ENCODE measurements at places on chromosomes 4 and X. TPM values are rescaled to one million over a fixed set of nuclear protein-coding genes. Genes with fewer than 3 reads are reported as not detected.
A peak's percentile ranks its signal among the peaks of the same experiment; 100 is the strongest.

DNA sequence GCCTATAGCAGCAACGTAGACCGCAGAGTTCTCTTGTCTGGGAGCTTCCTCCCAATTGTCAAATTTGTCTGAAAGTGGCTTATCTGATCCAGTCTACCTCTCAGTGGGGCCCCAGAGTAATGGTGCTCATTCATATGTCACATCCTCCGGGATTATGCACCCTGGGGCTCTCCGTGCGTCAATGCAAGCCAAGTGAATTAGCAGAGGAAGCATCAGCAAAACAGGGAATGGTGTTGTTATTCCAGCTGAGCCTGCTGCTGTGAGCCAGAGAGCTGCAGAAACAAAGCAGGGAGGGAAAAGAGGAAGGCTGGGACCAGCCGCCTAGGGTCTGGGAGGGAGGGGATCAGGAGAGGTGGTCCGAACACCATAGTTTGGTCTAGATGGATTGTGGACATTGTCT, 95.2 kb downstream of the CLNK start:
- no peak for DNase-seq

DNA sequence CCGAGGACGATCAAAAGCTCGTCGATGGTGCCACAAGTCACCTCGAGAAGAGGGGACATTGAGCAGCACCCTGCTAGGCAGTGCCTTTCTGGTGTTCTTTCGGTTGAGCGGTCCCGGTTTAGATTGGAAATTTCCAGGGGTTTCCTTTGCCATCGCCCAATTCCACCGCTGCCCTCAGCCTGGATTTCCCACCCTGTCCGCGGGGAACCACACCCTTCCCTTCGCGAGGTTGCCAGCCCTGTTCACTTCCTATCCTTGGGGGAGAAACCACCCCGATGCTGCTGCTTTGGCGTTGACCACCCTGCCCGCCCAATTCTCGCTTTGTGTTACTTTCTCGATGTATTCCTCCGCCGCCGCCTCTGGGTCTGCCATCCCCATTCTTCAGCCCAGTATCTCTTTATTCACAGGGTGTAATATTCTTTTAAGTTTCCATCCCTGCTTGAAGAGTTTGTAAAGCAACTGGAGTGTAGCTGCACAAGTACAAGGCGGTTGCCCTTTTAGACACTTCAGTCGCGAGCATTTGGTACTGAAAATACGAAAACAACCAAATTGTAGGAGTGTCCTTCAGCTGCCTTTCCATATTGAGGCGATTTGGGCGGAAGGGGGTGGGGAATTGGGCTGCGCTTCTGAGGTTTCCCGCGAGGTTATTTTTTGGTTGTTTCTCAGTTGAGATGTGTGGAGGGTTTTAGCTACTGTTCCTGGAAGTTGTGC, 1.1 kb downstream of the OGT start:
- DNase-seq, result peak; percentile 32

Gene AFM
- total RNA-seq, result not detected

- no peak for DNase-seq
Measured at GRCh38 chr4:537436-538264, 38.4 kb downstream of the TMEM271 start.

Gene ENPP6
- 0.18 TPM for total RNA-seq

Gene MAMLD1
- 7.1 TPM for total RNA-seq

DNA sequence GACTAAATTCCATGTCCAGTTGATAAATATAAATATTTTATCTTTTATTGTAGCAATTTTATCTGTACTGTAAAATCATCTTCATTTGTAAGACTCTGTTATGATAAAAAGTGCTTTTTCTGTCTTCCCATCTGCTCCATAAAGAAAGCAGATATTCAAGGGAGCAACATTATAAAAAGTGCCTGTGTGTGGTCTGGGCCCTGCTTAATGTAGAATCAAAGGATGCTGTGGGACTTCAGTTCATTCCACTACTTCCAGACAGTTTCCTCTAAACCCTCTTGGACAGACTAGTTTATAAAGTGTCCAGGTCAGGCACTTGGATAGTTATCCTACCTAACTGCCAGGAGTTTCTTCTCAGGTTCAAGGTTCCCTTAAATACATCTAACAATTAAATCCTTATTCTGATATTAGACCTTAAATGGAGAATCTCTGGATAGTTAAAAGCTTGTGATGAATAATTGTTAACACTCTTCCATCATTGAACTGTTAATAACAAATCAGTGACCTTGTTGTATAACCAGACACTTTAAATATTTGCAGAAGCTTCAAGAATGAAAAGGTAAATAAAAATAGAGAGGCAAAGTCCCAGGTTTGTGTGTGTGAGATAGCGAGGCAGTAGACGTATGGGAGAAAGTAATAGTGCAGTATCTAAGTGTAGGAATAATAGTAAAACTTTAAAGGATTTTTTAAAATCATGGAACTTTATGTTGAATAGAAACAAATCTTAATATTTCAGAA, 237.5 kb upstream of the CTSO start:
- no peak for DNase-seq

DNA sequence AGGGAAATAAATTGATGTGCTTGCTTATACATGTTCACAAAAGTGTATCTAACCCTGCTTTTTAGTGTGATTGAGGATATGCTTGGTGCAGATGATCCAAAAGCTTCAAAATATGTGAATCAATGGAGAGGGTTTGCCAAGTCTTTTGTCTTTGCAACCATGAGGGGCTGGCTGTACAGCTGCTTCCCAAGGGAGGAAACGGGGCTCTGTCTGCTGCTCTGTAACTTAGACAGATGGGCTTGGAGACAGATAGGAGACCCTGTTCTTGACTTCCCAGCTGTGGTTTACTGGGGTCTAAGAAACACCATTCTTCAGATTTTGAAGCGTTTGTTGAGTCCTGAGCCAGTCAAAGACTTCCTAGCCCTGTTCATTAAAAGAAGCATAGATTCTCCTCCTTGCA, 152.3 kb downstream of the DCLK2 start:
- no peak for DNase-seq

GRCh38 chr4:77367638-77368037, 210.6 kb downstream of the CCNG2 start:
- DNase-seq, result no peak

Gene GBA3
- not detected for total RNA-seq

DNA sequence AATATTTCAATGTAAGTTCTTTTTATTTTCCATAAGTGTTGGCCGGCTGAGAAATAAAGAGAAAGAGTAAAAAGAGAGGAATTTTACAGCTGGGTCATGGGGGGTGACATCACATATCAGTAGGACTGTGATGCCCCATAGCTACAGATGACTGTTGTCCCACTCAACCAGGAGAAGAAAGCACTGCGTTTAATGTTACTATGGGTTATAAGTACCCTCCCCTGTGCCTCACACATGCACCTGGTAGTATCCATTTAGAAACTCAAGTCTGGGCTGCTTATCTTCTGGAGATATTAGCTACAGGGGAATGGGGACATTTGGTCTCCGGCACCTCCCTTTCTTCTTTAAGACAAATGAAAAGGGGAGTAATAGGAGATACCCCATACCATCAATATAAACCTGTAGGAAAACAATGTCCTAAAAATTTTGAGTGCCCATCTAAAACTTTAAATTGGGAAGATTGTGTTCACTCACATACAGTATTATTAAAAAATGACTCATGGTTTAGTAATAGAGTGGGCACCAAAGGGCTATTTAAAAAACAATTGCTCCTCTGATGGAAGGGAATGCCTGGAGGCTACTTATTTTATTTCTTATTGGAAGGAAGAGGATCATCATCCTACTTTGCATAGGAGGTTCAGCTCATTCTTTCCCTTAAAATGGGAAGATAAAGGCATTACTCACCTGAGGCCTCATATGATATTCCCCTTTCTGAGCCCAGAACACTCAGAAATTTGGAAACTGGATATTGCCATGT, 18.2 kb downstream of the UGT2B11 start:
- DNase-seq, result no peak

GRCh38 chr4:138609943-138610350, 367.8 kb upstream of the SLC7A11 start:
- peak; percentile 28 for DNase-seq

DNA sequence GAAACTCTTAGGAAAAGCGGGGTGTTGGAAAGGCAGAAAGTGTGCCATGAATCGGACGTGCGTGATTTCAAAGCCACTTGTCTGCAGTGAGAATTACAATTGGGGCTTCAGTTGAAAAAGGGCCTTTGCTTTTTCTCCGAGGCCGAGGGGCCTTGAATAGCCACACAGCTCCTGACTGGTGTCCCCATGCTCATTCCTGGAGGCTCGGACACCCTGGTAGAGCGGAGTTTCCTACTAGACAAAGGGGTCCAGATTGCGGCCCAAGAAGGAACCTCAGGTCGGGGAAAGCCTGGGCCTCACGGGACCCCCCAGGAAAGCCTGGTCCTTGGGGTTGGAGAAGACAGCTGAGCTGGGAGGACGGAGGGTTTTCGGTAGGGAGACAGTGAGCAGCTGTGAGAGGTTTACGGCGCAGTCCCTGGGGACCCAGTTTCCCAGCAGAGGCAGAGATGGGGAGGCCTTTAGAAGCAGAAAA, 3.0 kb upstream of the SHOX start:
- DNase-seq, result no peak

DNA sequence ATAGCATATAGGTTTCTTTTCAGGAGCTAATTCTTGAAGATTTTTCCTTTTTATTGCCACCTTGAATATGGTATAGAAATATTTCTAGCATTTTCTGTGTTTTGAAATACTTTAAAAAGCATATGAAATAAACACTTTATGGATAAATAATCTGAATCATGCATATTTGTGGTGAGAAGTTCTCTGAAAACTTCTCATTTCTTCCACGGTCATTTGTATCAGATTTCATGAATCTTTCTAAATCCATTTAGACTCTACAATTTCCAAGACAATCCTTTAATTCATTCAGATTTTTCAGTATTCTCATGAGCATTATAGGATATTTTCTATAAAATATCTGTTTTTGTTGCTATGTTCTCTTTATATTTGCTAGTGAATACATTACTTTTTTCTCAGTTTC, 16.2 kb upstream of the CA5B start:
- no peak for DNase-seq

Gene GLUD2
- 6.4 TPM for total RNA-seq

Gene NXF2
- total RNA-seq, result not detected

DNA sequence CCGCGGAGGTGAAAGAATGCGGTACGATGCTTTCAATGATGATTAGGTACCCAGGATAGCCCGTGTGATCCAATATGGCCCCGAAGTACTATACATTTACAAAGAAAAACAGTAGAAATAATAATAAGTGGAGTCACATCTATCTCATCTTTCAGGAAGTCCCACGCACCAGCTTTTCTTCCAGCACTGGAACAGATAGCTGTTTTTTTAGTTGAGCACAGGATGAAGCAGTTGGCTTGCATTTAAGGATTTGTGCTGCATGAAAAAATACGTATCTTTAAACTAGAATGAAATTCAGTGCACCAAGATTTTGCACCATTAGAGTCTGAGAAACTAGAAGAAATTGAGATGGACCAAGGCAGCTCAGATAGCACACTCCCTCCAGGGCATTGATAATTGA, 44.1 kb downstream of the SMIM20 start:
- no peak for DNase-seq

DNA sequence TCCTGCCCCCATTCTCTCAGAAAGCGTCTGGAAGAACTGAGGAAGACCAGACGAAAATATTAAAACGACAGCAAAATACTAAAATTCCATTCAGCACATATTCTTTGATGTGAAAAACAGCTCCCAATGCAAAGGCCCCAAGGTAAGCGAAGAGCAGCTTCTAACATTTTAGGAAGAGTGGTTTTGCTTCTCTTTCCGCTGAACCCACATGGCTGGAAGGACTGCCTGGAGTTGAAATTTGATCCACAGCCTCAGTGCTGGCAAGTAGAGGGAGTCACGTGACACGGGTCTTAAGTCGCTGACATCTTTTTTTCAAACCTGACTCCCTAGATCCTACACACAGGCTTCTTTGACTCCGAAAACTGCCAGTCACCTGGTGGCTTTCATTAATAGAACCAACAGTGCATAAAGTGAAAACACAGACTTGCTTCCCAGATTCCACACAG, at the start of gene FAM13A:
Gene FAM13A (minus strand): TSS at position 233 of the 446 bp plus-strand sequence. CDS start 221 bp downstream, at position 12.
- DNase-seq, result peak; percentile 90

- DNase-seq, result no peak
Measured at GRCh38 chr4:186954509-186954908, 230.9 kb upstream of the FAT1 start.

Gene PACRGL
- total RNA-seq, result 12.2 TPM

Gene MAGEC1
- total RNA-seq, result not detected

DNA sequence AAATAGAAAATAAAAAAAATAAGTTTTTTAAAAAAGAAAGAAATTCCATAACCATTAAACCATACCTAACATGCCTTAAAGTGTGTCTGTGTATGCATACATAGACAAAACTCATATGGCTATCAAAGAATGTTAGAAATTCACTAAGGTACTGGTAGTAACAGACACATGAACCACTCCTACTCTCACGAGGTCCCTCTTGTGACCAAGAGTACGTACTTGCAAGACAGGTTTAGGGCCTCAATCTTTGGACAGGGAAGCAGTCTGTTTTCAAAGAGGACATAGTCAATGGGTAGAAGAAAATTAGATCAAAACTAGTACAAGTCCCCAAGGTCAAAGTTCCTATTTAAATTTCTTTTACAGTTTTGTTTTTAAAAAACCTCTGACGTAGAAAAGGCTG, 117.3 kb downstream of the CHM start:
- no peak for DNase-seq

Gene RNF150
- 80.9 TPM for total RNA-seq

Gene PAGE2B
- total RNA-seq, result not detected

Gene PF4V1
- total RNA-seq, result not detected

Gene TREX2
- 1.9 TPM for total RNA-seq

GRCh38 chr4:154467886-154468285, 23.7 kb downstream of the DCHS2 start:
- DNase-seq, result no peak

DNA sequence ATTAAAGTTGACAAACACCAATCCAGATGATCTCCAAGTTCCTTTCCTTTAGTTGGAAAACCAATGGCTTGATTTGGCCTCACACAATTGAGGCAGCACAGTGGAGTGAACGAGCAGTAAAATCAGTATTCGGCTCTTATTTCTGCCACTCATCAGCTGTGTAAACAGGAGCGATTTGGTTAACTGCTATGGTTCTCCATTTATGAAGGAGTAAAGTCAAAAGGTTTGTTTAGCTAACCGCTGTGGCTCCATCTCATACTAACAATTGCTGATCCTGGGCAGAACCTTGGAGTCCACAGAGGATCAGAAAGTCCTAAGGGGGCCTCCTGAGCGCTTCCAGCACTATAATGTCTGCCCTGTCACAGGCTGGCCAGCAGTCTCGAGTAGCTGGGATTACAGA, 54.5 kb upstream of the EXOC1L start:
- DNase-seq, result no peak

GRCh38 chr4:121360495-121360894, 20.3 kb downstream of the QRFPR start:
- DNase-seq, result no peak

DNA sequence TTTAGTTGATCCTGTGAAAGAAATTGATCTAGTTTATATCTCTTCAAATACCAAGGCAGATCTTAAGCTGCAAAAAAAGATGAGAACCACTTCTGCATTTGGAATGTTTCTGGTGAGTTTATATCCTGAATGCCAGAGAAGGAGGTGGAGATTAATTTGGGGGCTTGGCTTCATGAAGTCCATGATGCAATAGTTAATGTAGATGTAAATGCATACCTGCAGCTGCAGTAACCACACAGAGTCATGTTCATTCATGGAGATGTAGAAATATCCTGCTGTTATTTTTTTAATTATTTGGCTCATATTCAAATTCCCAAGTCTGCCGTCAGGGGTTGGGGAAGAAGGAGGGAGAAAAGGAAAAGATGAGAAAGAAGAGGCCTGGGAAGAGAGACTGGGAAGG, at the start of gene SULT1E1:
Gene SULT1E1 (minus strand): TSS at position 94 of the 400 bp plus-strand sequence. CDS start 2,501 bp downstream, outside the sequence.
- DNase-seq, result no peak

- no peak for DNase-seq
Measured at GRCh38 chrX:95791876-95792275, 892.8 kb upstream of the DIAPH2 start.

All from adrenal gland (tissue), 19 donors.